ENCODE measurements at places on chromosomes 7 and 10.

DNA sequence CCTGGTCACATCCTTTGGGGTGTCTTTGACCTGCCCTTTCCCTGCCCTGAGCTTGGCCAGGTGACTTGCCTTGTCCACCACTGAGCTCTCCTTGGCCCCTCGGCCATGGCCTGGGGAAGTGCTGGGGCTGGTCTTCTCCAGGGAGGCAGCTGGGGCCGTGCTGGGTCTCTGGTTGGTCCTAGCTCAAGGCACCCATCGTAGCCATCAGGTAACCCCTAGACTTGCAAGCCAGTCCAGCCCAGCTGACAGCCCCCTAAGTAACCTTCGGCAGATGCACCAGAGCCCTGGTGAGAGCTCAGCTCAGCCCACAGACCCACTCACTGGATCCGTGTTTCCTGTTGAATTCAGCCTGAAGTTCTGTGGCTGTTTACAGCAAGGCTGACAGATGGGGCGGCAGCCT lies 176.2 kb upstream of the SHH start:
- DNase-seq, result no peak

GRCh38 chr10:108275895-108276685 lies 1111.6 kb upstream of the SORCS1 start:
- no peak for DNase-seq

- DNase-seq, result no peak
Measured at GRCh38 chr10:108358912-108359311, 1194.4 kb upstream of the SORCS1 start.

GRCh38 chr10:10786109-10787090 lies 231.3 kb upstream of the CELF2 start:
- DNase-seq, result no peak

DNA sequence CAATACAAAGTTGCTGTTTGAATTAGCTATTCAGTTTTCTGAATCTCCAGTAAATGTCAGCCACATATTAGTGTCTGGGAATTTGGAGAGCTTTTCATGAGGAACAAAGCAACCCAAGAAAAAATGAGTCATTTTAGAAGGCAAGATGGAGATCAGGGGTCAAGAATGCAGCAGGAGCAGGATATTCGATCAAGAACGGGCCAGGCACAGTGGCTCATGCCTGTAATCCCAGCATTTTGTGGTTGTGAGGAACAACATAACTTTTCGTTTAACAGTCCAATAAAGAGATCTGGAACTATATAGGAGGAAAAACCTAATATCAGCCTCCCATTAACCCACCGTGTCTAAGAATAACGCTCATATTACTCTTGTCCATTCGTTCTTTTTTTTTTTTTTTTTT lies 600.5 kb downstream of the MAGI2 start:
- DNase-seq, result no peak

DNA sequence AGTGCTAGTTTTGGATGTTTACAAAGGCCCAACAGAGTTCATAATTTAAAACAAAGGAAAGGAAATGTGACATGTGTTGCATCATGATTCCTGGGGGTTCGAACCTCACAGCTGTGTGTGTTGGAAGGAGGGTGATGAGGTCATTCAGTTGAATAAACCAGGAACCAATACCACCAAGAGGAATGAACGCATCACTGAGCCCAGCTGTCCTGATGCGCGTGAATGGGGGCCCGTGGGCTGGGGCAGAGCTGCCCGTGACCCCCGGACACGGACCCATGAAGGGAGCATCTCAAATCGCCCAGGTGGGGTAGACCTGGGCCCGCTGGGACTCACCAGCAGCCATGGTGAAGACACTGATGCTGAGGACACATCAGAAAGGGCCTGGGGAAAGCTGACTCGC lies 33.0 kb downstream of the BRI3 start:
- no peak for DNase-seq

DNA sequence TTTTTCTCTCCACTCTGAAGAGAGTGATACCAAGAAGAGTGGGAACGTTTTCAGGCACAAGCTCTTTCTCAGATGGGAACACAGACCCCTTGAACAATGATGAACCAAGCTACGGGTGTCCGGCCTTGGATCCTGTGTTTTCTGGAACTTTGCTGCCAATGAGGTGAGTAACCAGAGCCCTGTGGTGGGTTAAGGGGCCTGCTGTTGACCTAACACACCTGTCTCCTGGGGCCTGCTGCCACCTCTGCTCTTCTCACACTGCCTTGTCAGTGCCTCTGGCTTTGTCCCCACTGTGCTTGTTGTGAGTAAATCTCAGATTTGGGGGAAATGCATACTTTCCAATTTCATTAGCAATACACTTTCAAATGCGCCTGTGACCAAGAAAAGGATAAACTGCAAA lies 1.4 kb upstream of the PKD1L1 start:
- DNase-seq, result no peak

GRCh38 chr7:17466216-17466615 lies 167.8 kb downstream of the AHR start:
- no peak for DNase-seq

DNA sequence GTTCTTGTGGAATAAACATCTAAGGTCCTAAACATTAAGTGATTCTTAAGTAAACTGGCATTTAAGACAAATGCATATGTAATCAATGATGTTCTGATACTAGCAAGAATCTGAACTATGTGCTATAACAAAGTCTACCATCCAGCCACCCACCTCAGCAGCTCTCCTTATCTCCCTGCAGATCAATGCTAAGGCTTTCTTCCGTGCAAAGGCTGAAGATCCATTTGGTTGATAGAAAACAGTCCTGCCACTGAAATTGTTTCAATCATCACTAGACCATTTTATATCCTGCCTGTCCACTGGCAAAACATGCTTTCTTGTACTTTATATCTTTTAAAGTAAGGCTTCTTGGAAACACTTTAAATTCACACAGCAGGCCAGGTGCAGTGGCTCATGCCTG lies 6.3 kb upstream of the SMKR1 start:
- no peak for DNase-seq

- no peak for DNase-seq
Measured at GRCh38 chr7:6271694-6272440, 557 bp downstream of the CYTH3 start.

- DNase-seq, result no peak
Measured at GRCh38 chr10:133458021-133458709, 4.4 kb downstream of the SCART1 start.

DNA sequence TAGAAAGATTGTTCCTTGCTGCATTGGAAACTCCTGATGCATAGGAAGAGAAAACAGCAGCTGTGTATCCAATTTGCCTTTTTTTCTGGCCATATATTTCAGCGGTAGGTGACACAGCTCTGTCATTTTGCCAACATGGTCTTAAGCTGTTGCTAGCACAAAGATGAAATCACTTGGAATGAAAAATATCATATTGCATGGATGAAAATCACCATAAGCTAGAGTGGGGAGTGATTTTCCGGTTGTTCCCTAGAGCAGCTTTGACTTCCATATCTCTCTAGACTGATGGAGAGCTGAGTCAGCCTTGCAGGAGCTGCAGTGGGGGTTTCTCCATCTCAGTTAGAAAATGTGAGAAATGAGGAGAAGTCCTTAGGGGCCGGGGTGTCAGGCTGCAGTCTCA lies 38.3 kb upstream of the BTBD16 start:
- DNase-seq, result no peak

DNA sequence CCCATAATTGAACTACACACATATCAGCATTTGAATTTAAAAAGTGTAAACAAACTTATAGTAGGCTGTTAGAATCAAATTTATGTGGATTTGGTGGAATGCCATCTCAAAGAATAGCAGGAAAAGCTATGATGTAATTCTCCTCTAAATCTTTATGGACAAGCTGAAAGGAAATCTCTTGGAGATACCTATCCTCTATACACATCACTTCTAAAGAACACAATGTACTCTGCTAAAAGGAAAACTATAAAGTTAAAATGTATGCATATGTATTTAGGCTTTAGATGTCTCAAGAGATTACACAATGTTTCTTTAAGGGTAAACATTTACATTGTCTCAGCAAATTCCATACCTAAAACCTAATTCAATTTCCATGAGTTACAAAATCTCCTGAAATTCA lies 323.3 kb downstream of the CRPPA start:
- no peak for DNase-seq

DNA sequence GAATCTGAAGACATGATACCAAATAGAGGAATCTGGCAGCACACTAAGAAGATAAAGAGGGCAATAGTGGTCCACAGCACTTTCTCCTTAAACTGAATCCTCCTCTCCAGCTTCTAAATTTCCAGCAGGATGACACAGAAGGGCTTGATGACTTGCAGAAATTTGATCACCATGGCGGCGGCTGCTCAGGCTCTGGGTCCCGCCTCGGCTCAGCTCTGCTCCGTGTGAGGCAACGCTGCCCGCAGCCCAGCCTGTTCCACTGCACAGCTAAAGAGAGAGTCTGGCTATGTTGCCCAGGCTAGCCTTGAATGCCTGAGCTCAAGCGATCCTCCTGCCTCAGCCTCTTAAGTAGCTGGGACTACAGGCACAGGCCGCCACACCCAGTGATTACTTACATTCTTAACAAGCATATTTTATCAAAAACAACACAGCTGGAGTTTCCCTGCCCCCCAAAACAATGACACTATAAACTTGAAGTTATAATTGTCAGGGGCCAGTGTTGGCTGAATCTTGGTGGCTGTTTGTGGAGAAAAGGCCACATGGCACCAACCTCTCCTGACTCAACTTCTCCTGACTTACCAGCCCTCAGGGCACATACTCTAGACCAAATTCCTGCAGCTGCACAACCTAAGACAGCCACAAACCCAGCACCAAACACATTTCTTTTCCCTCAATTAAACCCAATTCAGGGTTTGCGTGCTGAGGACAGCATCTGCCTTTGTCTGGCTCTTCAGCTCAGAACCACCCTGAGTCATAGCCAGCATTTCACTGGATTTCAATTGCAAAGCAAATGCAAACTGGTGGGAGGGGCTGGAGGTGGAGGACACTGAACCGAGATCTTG lies 11.6 kb upstream of the TNPO3 start:
- no peak for DNase-seq

GRCh38 chr10:111076191-111076681 lies 593 bp upstream of the ADRA2A start:
- peak; percentile 39 for DNase-seq

- no peak for DNase-seq
Measured at GRCh38 chr10:67783606-67784294, 54.2 kb downstream of the DNAJC12 start.

- DNase-seq, result no peak
Measured at GRCh38 chr7:115449689-115450088, 527.8 kb downstream of the MDFIC start.

DNA sequence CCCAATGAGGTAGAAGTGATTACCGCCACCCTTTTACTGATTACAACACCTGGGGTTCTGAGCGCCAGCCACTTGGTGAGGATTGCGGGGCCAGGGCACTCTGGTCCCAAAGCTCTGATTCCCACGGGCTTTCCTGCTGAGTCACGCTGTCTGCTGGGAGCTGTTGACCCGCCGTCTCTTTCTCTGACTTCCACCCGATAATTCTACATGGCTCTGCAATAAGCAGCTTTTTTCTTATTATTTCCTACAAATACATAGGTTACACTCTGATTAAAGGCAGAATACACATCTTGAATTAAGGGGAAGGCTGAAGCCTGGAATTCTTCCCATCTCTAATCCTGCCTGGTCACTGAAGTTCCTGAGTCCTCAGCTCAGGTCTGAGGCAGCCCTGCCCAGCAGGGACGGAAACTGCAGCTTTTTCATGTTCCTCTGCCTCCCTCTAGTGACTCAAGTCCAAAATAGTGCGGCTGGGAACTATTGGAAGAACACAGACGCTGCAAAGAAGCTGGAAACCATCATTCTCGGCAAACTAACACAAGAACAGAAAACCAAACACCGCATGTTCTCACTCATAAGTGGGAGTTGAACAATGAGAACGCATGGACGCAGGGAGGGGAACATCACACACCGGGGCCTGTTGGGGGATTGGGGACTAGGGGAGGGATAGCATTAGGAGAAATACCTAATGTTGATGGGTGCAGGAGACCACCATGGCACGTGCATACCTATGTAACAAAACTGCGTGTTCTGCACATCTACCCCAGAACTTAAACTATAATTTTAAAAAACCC lies 178.3 kb downstream of the PRKCQ start:
- peak; percentile 26 for DNase-seq

DNA sequence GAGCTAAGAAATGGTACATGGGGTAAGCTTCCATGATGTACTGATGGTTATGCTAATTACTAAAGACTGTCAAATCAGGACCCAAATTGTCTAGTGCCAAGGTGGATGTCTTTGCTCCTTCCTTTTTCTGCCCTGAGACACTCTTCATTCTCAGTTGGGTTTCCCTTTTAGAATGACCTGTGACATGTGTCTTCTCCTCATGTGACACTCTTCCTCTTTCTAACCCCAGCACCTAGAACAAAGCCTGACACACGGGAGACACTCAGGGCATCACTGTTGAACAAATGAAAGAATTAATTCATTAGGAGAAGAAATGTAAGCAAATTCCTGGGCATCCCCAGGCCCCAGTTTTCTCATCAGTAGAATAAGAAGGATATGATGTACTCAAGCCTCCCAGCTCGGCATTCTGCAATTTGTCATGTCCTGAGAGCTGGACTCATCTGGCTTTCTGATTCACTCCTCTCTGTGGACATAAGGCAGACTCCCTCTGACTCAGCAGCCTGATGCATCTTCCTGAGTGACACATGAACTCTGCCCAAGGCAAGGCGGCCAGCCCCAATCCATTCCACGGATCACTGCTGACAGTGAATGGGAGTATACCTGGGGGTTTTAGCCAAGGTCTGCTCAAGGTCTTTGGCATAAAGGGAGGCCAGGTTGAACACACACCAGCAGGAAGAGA lies 473.8 kb downstream of the KCNMA1 start:
- DNase-seq, result no peak

DNA sequence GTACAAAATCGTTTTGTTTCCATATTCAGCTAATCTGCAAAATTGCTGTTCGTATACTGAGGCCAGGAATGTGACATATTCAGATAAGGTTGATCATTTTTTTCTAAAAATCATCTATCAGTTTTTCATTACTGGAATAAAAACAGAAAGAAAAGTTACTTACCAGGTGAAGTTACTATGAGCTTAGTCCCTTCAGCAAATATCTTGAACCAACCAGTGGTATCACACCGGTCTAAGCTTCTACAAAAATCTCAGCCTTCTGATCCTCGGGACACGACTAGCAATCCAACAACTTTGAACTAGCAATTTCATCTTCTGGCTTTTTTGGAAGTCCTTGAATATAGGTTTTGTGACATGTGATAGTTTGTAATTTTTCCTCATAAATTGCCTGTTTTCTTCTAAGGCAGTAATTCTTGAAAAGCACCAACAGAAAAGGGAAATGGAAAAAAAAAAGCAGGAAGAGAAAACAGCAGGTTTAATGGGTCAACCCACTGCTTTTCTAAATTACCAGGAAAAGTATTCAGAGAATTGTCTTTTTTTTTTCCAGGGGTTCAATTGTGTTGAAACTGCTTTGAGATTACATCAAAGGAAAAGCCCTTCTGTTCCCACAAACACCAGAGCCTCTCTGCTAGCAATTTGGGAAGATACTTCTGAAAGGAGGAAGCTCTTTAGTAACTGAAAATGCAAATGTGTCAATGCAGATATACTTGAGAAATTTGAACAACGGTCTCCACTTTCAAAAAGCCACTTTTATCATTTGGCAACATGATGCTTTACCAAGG lies 2.9 kb upstream of the TARP start:
- DNase-seq, result no peak

DNA sequence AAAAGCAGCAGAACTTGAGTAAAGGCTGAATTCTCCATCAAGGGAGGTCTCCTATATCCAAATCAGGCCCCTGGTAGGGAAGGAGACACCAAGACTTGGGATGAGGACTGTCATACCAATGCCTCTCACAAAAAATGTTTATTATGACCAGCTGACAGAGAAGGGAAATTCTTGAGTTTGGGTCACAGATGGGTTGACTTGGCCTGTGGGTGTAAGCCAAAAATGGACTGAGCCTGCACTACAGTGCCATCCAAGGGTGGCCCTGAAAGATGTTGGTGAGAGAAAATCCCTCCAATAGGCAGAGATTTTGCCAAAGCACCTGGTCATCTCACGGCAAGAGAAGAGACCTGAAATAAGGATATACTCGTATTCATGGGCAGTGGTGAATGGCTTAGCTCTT lies 27.0 kb upstream of the PPIF start:
- DNase-seq, result no peak

Data from CMK (cell line).